ENCODE measurements at places on chromosomes 11 and 22.

GRCh38 chr11:71336996-71337754 is 84.8 kb upstream of the SHANK2 start:
- DNase-seq, result no peak

GRCh38 chr11:10072142-10072541 is 221.9 kb downstream of the SBF2 start:
- no peak for DNase-seq

DNA sequence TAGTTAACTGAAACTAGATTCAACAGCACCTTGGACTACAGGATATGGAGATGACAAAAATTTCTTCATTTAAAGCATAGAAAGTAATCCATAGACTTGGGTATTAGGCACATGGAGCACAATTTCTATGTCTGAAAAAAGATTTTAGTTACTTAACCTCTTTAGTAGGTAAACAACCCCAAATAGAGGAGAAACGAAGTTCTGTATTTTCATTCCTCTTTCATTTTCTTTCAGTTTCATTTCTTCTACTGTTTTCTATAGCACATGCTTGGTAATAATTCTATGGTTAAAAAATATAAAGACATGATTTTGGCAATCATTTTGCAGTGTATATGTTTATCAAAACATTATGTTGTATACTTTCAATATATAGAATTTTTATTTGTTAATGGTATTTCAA is 99.5 kb downstream of the CASP12 start:
- DNase-seq, result no peak

DNA sequence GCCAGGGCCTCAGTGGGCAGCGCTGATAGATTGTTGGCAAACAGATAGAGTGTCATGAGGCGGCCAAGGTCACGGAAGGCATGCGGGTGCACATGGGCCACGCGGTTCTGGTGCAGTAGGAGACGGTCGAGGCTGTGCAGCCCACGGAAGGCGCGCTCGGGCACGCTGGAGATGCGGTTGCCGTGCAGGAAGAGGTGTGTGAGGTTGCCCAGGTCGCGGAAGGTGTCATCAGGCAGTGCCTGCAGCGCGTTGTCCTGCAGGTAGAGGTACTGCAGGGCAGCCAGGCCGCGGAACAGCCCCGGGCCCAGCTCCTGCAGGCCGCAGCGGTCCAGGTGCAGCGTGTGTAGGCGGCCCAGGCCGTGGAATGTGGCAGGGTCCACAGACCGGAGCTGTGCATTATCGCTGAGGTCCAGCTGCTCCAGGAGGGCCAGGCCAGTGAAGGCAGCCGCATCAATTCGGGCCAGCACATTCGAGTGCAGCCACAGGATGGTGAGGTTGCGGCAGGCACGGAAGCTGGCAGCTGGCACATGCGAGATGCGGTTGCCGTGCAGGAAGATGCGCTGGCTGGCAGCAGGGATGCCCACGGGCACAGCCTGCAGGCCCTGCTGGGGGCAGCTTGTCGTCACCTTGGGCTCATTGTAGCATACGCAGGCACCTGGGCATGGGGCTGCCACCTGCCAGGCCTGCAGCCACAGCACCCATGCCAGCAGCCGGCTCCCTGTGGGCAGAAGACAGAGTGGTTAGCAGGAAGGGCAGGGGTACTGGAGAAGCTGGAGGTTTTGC is 25.5 kb downstream of the RTN4R start:
- no peak for DNase-seq

DNA sequence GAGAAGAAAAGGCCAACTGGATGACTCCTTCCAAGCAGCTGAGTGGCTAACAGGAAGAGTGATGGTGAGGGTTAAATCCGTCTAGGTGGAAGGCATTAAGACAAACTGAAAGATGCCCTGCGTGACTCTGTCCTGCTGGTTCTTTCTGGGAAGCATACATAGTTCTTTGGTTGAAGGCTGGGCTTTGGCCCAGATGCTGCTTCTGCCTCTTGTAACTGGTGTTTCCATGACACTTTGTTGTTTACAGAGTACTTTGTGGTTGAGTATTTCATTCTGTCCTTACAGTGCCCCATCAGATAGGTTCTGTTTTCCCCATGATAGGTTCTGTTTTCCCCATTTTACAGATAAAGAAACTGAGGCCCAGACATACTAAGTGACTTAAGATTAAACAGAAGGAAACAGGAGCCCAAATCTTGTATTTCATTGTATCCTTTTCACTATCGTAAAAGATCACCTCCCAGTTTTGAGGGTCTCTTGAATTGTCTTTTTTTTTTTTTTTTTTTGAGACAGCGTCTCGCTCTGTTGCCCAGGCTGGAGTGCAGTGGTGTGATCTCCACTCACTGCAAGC is 124.3 kb upstream of the RASSF10 start:
- no peak for DNase-seq

GRCh38 chr11:108616549-108616948 is 23.0 kb upstream of the EXPH5 start:
- DNase-seq, result peak; percentile 96

DNA sequence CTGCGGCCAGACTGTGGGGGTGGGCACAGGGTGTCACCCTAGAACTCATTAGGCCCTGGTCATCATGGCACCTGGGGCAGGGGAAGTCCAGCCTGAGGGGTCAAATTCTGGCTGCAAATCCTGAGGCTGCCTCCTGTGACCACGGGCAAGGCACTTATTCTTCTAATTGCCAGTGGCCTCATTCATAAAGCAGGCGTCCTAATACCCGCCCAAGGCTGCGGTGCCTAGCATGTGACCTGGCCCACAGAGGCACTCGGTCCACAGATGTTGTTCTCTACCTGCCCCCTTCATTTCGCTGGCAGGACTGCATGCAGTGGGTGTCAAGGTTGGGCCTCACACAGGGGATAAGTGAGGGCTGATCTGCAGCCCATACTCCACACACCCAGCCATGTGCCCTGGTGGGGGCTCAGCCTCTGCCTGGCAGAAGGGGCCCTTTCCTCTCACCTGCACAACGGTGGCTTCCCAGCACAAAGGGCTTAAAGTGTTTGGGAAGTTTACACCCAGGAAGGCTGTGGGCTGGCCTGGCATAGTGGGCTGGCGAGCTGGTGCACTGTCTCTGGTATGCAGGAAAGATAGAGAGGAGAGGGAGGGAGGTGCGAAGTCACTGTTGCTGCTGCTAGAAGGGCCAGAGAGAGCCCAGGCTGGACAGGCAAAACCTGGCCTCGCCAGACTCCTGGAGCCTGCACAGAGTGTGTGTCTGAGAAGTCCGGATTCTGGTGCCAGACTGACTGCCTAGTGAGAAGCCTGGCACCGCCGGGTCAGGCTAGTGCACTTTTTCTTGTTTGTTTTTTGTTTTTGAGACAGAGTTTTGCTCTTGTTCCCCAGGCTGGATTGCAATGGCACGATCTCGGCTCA is 3.2 kb downstream of the MPST start:
- DNase-seq, result no peak

- no peak for DNase-seq
Observed at GRCh38 chr22:46538814-46539160, 1.4 kb upstream of the CELSR1 start.

DNA sequence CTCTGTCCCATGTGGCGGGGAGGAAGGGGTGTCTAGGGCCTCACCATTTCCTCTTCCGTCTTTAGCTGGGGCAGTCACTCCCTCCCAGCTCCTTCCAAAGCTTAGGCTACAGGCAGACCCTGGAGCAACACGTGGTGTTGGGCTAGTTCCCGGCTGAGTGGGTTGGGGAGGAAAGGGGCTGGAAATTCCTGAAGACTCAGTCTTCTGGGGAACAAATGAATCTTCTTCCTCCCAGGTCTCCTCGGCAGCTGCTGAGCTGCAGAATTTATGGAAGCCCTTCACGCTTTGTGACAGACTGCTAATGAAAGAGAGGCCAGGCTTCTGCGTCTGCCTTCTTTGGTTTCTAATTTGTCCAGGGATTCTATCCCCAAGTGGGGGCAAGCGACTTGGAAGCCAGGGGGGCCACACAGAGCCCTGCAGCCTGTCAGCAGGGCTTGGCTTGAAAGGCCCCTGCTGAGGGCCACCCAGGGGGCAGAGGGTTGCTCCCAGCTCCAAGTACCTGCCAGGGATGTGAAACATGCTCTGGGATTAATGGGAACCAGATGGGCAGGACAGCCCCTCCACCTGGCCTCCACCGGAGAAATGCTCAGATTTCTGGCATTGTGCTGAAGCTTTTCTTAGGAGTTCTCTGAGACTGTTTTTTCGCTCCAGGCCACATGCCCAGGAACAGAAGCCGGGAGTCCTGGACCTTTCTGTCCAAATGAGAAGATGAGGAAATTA is 123.1 kb downstream of the PKNOX2 start:
- no peak for DNase-seq

DNA sequence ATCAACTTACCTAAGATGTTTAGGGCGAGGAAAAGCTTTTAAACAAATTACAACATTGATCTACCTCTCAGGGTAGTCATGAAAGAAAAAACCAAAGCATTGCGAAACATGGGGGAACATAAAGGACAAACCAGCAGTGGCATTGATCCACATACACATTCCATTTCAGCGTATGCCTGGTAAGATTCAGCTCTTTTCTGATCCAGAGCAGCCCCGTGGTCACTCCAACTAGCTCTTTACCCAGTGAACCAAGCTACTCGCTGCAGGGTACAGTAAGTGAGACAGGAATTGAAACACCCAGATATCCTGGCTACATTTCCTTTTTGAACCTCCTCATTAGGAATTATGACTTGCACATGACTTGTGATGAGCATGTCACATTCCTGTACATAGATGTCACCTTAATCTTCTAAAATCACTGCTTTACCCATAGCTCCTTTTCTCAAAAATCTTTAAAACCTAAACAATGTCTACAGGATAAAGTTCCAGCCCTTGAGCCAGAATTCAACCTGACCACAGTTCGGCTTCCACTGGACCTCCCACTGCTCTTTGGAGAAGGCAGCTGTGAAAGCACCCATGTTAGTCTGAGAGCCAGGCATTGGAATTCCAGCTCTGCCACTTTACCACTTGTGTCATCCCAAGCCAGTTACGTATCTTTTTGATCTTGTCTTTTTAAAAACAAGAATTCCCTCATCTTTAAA is 42.9 kb upstream of the AKIP1 start:
- no peak for DNase-seq

GRCh38 chr11:68313574-68314202 is 1.3 kb downstream of the LRP5 start:
- no peak for DNase-seq

DNA sequence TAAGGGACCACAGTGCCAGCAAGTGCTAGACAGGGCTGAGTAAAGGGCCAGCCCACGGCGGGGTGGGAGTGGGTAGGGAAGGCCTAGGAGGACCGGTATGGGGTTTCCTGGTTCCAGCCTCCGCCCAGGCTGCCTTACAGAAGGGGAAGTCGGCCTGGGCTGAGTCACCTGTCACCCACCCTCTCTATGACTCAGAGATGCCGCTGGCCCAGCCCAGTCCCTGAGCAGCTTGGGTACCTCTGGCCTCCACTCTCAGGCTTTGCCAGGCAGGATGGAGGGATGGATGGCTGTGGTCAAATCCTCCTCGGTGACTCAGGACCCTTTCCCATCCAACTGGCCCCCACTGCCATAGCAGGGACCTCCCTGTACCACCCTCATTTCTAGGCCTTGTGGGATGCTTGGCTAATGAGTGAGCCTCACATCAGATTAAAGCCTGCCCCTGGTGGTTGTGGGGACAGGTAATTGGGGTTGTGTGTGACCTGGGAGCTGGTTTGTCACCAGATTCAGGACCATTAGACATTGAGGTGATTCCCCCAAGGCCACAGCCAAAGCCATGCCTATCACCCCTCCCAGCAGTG is 13.9 kb downstream of the SLC35E4 start:
- DNase-seq, result peak; percentile 78

DNA sequence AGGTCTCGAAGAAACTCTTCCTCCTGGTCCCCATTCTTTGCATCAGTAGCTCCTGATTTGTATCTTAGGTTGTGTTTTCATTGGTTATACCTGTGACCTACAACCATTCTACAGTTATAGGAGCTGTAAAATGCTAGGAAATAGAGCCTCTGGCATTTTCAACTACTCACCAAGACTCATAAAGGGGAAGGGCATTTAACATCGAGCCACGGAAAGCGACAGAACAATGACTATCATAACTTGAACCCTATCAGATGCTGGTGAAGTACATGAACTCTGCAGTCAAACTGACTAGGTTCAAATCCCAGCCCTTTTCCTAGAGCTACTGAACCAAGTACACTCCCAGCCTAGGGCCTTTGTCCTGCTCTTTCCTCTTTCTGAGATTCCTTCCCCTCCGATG is 588.0 kb downstream of the SOX6 start:
- no peak for DNase-seq

DNA sequence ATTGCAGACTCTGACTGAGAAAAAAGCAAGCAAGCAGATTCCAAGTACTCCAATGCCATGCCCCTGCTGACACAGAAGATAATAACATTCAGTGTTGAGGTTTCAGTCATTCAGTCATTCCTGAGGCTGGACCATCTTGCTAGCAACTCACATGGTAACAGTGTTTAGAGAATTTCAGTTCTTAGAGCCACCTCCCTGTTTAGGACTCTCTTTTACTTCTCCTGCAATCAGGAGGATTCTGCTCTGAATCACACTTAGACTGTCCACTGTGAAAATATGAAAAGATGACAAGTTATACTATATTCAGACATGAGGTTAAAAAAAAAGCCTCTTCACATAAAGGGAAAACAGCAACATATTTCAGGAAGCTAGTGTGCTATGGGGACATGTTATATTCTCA is 183.9 kb upstream of the CTSC start:
- no peak for DNase-seq

GRCh38 chr11:69113646-69114340 is 41.9 kb upstream of the SMIM38 start:
- DNase-seq, result no peak

GRCh38 chr22:28424427-28425080 is 255.1 kb downstream of the TTC28 start:
- DNase-seq, result no peak

DNA sequence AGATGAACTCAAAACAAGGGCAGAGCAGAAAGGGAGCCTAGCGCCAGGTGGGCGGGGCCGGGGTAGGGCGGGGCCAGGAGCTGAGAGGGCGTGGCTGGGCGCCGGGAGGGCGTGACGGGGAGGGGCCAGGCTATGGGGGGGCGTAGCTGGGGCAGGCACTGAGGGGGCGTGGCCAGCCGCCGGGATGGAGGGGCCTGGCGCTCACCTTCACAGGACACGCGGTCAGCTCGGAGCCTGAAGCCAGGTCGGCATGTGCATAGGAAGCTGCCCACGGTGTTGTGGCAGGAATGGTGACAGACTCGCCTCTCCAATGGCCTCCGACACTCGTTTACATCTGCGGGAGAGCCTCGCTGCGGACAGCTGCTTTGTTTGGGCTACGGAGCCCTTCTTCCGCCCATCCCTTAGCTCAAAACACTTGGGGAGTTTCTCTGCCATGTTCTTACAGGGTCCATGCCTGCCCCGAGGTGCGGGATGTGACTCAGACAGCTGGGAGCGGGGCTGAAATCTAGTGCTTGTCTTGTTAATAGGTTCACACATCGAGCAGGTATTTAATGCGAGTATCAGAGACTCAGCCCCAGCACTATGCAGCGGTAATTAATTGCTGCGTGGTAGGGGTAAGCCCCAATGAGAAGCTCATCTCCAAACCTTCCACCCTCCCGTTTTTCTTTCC is 13.4 kb downstream of the VWCE start:
- peak; percentile 32 for DNase-seq
